ENCODE measurements at places on chromosomes 1 and 21.

DNA sequence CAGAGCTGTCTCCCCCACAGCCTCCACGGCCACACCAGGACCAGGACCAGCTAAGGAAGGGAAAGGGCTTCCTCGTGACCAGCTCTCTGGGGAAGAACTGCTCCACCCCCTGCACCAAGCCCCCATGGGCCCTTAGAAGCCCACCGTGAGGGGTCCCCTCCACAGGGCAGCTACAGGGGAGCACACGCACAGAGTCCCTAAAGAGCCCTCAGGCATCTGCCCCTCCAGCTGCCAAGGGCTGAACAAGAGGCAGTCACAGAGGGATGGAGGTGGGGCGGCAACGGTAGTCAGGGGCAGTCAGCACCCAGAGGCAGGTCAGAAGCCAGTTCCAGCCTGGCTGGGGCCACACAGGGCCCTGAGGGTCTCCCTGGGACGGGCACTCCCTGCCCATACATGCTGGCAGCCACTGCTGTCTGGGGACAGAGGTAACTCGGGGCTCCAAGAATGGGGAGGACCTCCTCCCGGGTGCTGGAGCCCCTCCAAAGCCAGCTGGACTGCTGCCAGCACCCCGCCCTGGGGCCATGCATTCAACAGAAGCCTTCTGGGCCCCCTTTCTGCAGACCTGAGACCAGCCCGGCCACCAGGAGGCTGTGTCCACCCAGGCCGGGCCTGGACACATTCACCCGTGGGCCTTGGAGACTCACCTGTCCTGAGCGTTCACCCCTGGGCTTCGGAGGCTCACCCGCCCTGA lies 18.7 kb downstream of the SLC19A1 start:
- DNase-seq: no peak

DNA sequence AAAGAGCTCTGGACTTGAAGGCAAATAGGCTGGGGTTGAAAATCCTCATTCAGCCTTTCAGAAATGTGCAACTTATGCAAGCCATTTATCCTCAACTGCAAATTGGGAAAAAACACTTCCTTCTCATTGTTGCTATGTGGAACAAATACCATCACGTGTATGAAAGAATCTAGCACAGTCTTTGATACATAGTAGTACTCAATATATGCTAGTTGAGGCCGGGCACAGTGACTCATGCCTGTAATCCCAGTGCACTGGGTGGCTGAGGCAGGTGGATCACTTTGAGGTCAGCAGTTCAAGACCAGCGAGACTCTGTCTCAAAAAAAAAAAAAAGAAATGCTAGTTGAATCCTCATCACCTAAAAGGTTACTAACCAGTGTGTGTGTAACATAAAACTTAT lies 8.2 kb downstream of the PI4KB start:
- no peak for DNase-seq

- DNase-seq: no peak
Measured at GRCh38 chr1:23564529-23565122, 5.3 kb upstream of the ID3 start.

DNA sequence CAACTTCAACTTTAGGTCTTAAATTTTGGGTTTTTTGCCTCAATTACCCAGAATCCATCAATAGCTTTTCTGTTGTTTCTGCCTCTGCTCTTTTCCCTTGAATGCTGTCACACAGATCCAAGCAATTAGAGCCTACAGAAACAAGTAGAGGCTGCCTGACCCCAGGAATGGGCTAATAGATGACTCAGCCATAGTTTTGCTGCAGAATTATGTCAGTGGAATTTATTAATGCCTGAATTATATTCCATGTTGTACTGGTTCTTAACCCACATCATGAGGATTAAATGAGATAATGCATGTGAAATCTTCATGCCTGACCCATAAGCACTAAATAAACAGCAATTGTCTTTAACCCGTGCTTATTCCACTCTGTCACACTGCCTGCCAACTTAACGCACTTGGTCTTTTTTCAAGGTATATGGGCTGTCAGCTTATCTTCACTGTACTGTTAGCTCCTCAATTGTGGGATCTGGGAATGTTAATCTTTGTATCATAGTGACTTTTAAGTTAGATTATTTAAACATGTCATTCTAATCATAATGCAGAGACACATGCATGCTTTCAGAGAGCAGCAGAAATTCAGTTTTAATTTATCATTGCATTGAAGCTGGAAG lies 213.3 kb downstream of the ROR1 start:
- no peak for DNase-seq

DNA sequence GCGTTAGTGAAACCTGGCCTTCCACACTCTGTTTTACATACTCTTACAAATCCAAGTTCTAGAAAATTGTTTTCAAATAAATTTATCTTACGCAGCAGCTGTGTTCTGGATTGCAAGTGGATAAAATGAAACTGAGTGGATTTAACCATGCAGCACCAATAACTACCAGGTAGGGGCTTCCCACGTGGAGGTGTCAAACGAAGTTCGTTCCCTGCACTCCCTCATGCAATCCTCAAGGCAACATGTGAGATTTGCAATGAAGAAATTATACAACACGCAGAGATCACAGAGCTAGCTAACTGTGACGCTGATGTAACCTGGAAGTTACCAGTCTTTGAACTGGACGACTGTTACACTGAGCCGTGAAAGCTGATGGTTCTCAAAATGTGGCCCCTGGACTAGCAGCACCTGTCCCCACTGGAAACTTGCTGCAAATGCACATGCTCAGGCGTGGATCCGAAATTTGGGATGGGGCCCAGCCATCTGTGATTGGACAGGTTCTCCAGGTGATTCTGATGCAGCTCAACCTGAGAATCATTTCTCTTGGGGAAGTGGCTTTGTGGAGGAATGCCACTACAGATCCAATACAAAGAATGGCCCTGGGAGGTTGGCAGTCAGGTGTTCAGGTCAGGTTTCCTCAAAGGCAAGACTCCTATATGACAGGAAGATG lies 36.3 kb downstream of the RSPH1 start:
- no peak for DNase-seq

- no peak for DNase-seq
Measured at GRCh38 chr21:29279558-29279957, 19.2 kb upstream of the BACH1 start.

DNA sequence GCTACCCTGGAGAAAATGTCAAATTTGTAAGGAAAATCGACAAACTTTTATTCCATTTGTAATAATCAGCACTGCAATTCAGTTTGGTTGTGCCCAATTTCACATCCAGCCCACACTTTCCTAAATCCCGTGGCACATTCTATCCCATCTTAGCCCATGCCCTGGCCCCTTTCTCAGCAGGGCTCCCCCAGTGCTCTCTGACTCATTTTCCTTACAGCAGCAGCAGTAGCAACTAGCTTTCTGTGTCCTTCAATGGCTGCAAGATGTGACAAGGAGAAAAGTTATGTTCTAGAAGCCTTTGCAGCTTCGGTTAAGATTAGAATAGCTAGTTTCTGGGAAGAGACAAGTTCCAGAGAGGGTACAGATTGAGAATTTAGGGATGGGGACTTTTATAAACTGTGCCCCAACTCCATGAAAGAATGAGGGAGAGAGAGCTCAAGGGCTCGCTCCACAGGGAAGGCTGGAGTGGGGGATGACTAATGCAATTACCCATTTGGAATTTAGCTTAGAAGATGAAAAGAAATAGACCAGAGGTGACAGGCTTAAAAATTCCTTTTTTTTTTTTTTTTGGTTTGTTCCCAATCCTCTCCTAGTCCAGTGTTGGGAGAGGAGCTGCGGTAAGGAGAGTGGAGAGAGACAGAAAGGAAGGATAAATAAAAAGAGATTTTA lies 47.0 kb upstream of the POU2F1 start:
- no peak for DNase-seq

DNA sequence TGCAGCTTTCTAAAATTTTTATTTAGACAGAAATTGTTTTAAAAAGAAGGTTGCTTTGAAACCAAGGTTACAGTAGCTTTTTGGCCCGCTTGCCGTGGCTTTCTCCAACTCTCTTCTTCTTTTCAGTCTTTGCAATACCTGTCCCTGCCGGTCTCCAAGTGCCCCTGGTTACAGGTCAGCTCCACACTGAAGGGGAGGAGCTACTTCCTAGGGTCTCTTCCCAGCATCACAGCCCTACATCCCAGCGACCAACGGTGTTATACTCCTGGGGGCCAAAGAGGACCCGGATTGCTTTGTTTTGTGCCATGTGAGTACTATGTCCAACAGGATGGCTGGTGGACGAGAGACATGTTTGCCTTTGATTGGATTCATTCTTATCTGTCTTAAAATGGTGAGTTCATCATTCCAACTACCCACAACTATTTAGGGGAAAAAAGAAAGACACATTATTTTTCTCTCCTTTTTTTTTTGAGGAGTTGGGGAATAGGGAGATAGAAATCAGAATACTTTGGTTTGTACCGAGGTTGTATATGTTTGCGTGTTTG lies at the start of gene FNDC7:
FNDC7 (plus strand) TSS at position 303 of the 545 bp plus-strand sequence; CDS start at position 329, 26 bp downstream.
- DNase-seq: no peak

GRCh38 chr1:29916656-29917369 lies 680.5 kb downstream of the PTPRU start:
- DNase-seq: no peak

DNA sequence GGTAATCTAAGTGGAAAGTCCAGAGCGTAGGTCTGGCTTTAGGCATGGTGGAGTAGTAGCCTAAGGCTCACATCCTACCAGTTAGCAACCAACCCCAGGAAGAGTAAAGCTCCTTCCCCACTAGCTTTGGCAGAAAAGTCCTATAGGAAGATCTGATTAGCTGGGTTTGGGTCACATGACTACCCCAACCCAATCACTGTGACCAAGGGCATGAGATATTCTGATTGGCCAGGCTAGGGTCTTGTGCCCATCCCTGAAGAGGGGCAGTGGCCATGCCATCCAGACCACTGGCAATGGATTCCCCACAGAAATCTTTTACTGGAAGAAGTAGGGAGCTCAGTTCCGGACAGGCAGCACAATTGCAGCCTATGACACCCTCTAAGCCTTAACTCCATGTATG lies 58.6 kb upstream of the CD34 start:
- no peak for DNase-seq

DNA sequence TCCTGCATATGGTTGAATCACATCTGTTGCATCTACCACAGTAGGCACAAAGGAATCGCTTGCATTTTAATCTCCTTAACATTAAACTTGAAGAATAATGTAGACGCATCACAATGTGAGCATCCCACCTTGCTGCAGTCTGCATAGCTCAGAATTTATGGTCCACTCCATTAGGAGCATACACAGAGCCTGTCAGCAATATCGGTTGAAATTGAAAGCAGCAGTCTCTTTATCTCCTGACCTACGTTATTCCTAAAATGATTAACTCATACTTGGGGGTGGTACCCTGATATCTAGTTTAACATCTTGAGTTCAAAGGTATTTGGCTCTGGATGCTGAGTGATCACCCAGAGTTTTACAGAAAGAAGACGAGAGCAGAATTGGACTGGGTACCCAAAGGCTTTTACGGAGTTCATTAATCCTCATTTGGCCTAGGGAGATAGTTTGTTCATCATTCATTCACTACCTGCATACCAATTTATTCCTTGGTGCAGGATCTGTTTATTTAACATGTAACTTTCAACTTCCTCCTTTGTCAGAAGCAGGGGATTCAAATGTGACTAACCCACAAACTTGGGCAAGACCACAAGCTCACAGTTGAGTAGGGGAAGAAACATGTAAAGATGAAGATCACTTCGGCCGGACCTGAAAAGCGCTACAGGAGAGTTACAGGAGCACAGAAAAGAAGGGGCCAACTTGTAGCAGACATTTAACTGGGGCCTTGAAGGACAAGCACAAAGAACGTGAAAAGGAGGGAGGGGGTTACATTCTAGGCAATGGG lies 187.9 kb downstream of the DAB1 start:
- no peak for DNase-seq

DNA sequence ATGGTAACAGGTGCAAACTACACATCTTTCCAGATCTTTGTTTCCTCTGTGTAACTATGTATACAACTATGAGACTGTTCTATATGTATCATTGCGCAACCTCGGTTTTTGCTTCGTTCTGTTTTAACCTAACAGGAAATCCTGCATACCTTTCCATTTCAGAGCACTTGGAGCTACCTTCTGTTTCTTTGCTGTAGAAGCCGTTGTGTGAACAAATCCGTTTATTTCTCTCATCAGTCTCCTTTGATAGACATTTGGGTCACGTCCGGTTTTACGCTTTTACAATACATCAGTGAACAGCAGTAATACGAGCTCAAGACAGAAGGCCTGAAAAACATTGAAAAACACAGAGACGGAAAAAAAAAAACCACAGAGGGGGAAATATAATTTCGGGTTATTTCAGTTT lies 10.5 kb downstream of the ATP5IF1 start:
- DNase-seq: peak; percentile 14

GRCh38 chr1:200157715-200158114 lies 130.2 kb downstream of the NR5A2 start:
- no peak for DNase-seq
